ENCODE measurements at places on chromosomes 3 and 15.

DNA sequence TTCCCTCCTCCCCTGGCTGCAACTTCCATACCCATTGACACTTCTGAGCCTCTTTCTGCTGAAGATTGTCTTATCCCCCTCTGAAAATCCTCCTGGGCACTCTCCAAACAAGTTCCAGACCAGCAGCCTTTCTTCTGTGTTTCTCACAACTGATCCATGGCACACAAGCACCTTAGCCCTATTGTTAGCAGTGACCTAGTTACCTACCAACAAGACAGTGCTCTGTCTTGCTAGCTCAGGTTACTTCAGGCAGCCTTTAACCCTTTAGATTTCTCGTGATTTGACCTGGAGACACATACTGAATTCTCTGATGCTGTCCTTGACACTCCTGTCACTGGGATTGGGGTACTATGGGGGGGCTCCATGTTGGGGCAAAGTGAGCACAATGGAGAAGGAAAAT lies 82.1 kb downstream of the GTF2E1 start:
- DNase-seq, result no peak

GRCh38 chr15:55992769-55993110 lies 672 bp downstream of the NEDD4 start:
- DNase-seq, result no peak

DNA sequence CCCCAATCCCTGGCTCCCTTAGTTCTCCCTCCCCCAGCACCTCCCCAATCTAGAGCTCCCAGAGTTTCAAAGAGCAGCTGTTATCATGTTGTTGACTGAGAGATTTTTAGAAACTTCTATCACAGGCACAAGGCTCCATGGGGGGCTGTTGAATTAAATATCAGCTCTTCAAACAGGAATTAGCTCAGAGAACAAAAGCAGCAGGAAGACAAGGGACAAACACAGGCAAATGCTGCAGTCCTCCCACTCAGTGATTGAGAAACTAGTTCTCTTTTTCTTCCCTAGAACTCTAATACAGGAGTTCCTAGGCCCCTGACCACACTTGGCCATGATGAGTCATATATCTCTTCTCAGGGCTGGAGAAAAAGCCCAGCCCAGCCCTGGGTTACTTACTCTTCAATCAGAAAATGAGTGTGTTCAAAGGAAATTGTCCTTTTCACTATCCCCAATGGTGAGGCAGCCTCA lies 262.1 kb downstream of the IGSF11 start:
- DNase-seq, result no peak

GRCh38 chr15:100704281-100705055 lies 102.1 kb downstream of the ASB7 start:
- no peak for DNase-seq

GRCh38 chr15:83057002-83057401 lies 10.1 kb downstream of the BTBD1 start:
- no peak for DNase-seq

- DNase-seq, result no peak
Measured at GRCh38 chr3:107323723-107324122, 53.5 kb upstream of the CCDC54 start.

DNA sequence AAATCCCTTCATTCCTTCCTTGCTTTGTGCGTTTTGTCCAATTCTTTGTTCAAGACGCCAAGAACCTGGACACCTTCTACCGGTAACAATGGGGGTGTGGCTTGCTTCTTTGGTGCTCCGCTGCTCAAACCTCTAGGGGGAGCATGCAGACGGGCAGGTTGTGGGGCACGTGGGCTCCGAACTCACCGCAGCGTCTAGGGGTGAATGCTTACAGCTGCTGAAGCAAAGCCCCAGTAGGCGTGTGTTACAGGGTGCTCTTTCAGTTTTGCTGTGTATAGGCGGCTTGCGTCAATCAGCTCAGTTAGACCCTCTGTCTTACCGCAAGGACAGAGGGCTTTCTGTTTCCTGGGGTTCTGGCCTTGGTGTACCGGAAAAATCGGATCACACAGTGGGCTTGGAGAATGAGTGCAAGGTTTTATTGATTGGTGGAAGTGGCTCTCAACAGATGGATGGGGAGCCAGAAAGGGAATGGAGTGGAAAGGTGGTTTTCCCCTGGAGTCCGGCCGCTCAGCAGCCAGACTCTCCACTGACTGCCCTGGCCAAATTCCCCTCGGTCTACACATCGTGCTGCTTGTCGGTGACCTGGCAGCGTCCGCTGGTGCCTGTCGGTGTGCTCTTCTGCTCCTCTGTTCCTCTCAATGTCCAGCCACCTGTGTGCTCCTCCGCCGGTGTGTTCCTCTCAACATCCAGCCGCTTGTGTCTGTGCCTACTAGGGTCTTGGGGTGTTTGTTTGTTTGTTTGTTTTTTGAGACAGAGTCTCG lies 1.2 kb upstream of the LRRC34 start:
- peak; percentile 29 for DNase-seq

- DNase-seq, result no peak
Measured at GRCh38 chr15:99407716-99408115, 156.4 kb downstream of the LRRC28 start.

Measured in activated CD4-positive, alpha-beta T cell treated with anti-CD3 and anti-CD28 coated beads, Interleukin-2, amount 50 U/mL, for 24 hours (primary cell).